Esophagus squamous epithelium (tissue), 5 donors: ENCODE measurements at places on chromosomes 1 and 21.

- H3K4me3 ChIP-seq: no peak overlapping the region
- no peaks in the 10 kb centered on the region for H3K27me3 ChIP-seq
- no peaks in the 10 kb centered on the region for H3K4me1 ChIP-seq
- DNase-seq: no peak
Measured at GRCh38 chr1:15899266-15899665, 51.8 kb downstream of the SPEN start.

DNA sequence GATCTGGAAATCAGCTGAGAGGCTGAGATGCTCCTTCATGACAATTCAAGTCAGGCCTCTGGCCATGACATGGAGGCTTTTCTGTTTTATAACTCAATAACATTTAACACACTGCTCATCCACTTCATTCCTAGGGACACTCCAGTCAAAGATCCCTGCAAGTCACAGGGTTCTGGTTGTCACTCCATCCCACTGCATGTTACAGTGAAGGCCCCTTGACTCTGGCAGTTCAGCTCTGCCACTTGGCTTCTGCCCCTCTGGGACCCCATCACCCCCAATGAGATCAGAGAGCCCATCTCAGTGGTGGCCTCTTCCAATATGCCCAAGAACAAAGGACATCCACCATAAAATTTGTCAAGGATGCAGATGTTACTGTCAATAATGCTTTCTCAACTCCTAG lies 10.0 kb upstream of the FAM110D start:
- no peak overlapping the region for H3K4me3 ChIP-seq
- no peaks in the 10 kb centered on the region for H3K36me3 ChIP-seq
- no peak overlapping the region for H3K27ac ChIP-seq
- DNase-seq: no peak
- H3K4me1 ChIP-seq: peaks cover 8% of the 10 kb centered on the region

- no peaks in the 10 kb centered on the region for H3K27me3 ChIP-seq
- H3K4me3 ChIP-seq: no peak overlapping the region
- H3K4me1 ChIP-seq: no peaks in the 10 kb centered on the region
- no peak overlapping the region for H3K27ac ChIP-seq
- no peak for DNase-seq
- no peaks in the 10 kb centered on the region for H3K36me3 ChIP-seq
Measured at GRCh38 chr1:97745912-97746311, 174.9 kb downstream of the DPYD start.

DNA sequence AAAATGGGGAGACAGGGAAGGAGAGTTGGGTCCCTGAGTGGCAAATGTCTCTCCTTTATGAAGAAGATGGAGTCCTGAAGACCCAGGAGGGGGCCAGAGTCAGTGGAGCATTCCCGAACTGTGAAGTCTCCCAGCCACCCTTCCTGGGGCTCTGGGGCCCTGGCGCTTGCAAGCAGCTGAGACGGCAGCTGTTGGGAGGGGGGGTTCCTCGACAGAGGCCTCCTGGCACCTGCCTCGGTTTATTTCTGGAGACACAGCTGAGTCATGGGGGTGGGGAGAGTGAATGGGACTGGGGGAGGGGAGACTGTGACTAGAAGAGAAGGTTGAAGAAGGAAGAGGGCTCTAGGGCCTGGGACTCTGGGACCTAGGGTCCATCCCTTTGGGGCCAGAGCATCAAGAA lies 14.0 kb downstream of the NES start:
- H3K4me1 ChIP-seq: peaks cover 93% of the 10 kb centered on the region
- peak overlapping the region; percentile 60 for H3K27ac ChIP-seq
- H3K4me3 ChIP-seq: no peak overlapping the region

- no peak overlapping the region for H3K4me3 ChIP-seq
- no peak overlapping the region for H3K27ac ChIP-seq
- H3K36me3 ChIP-seq: no peaks in the 10 kb centered on the region
- DNase-seq: no peak
- H3K27me3 ChIP-seq: no peaks in the 10 kb centered on the region
Measured at GRCh38 chr1:245310571-245311531, 156.1 kb downstream of the KIF26B start.

DNA sequence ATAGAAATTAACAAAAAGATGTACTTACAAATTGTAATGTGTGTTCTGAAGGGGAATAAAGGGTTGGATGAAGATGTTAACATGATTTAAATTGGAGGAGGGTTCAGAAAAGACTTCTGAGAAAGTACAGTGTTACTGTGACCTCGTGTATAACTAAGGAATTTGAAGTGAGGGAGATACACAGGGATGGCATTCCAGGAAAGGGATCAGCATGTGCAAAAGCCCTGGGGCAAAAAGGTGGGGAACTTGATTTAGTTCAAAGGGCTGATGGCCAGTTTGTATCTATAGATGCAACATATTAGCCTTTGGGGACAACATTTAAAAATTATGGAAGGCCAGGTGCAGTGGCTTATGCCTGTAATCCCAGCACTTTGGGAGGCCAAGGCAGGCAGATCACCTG lies 33.3 kb upstream of the DEGS1 start:
- no peak for DNase-seq
- no peak overlapping the region for H3K4me3 ChIP-seq
- no peaks in the 10 kb centered on the region for H3K4me1 ChIP-seq
- H3K27ac ChIP-seq: no peak overlapping the region

DNA sequence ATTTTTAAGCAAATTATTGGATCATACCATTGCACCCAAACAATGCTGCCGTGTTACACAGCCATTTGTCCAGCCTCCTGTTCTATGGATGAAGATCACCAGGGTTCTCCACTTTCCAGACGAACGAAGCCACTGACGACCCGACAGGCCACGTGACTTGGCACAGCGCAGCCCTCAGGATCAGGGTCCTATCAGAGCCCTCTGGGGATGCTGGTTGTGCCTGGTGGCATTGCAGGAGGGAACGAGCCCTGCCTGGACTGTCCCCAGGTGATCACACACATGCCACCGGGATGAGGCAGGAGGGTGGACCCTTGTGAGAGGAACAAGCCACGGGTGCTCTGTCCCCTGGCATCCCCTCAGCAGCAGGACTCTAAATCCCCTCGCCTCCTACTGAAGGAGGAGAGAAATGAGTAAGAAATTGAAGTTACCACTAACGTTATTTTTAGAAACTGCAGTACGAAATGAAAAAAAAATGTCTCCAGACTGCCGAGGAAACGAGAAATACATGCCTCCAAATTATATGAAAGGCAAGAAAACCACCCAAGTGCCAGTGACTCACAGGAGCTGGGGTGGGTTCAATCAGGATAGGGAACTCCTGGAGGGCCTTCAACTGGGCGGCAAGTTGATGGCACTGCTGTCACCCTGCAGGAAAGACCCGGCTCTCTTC lies 58.7 kb upstream of the PDE9A start:
- H3K27ac ChIP-seq: no peak overlapping the region
- H3K36me3 ChIP-seq: no peaks in the 10 kb centered on the region
- peaks cover 7% of the 10 kb centered on the region for H3K4me1 ChIP-seq
- no peak for DNase-seq
- H3K4me3 ChIP-seq: no peak overlapping the region
- peaks cover 16% of the 10 kb centered on the region for H3K27me3 ChIP-seq

GRCh38 chr1:190019717-190020116 lies 457.9 kb downstream of the BRINP3 start:
- no peak overlapping the region for H3K4me3 ChIP-seq
- no peaks in the 10 kb centered on the region for H3K36me3 ChIP-seq
- H3K27me3 ChIP-seq: no peaks in the 10 kb centered on the region
- no peak overlapping the region for H3K27ac ChIP-seq
- no peak for DNase-seq
- no peaks in the 10 kb centered on the region for H3K4me1 ChIP-seq

DNA sequence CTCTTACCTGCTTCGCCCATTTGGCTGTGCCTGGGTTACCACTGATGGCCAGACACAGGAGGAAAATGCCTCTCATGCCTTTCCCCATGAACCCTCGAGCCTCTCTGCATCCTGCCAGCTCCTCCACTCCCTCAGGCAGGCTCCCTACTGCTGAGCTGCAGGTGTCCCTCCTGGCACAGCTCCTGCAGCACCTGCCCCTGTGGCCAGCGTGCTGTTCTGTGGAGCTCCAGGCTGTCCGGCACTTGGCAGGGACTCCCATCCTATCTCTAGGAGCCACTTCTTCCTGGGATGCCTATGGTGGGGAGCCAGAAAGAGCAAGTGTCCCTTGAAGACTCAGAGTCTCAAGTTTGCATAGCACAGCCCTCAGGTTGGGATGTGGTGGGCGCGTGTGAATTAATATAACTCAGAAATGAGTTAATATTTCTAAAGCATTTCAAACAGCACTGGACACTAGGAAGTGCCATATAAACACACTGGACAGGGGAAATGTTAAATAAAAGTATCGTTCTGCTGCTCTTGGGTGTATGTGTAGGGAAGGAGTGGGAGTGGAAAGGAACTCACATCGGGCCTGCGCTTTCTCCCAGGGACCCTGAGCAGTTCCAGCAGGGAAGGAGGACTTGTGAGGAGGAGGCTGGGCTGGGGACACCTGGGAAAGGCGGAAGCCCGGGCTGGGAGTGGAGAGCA lies 2.7 kb downstream of the LRRC71 start:
- no peak overlapping the region for H3K4me3 ChIP-seq
- H3K27me3 ChIP-seq: peaks cover 100% of the 10 kb centered on the region
- H3K36me3 ChIP-seq: no peaks in the 10 kb centered on the region
- peaks cover 37% of the 10 kb centered on the region for H3K4me1 ChIP-seq
